Hematopoietic multipotent progenitor cell treated with erythropoietin and hydrocortisone succinate and interleukin-3 and kit ligand, for 6 days (in vitro differentiated cells): ENCODE measurements at places on chromosomes 1 and 21.

DNA sequence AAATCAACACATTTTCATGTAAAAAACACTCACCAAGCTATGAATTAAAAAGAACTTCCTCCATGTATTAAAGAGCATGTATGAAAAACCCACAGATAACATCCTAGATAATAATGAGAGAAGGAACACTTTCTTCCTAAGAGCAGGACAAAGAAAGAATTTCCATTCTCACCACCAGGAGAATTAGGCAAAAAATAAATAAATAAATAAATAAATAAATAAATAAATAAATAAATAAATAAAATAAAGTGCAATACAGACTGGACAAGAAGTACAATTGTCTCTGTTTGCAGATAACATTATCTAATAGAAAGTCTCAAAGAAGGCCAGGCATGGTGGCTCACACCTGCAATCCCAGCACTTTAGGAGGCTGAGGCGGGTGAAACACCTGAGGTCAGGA lies 218.2 kb downstream of the BRINP3 start:
- no peak for DNase-seq

GRCh38 chr1:153545067-153546055 lies at the start of gene S100A4:
Gene S100A4, minus strand, starts transcription at chr1:153545806. Its CDS starts 1,012 bp downstream, at chr1:153544794.
- peak; percentile 99 for DNase-seq

DNA sequence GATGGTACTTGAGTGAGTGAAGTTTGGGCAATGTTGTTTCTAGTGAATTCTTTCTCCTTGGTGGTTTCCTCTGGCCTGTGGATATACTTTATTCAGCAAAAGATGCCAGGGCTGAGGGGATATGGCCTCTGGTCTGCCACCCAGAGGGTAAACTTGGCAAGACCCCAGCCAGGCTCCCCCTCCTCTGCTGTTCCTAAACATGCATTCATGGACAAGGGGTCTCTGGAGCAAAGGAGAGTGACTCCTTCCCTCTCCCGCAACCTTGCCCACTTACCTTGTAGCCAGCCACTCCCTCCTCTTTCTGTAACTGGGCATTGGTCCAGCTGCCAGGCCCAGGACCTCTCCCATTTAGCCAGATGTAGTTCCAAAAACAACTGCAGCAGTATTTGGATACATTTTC lies 43.8 kb downstream of the RUNX3 start:
- no peak for DNase-seq

DNA sequence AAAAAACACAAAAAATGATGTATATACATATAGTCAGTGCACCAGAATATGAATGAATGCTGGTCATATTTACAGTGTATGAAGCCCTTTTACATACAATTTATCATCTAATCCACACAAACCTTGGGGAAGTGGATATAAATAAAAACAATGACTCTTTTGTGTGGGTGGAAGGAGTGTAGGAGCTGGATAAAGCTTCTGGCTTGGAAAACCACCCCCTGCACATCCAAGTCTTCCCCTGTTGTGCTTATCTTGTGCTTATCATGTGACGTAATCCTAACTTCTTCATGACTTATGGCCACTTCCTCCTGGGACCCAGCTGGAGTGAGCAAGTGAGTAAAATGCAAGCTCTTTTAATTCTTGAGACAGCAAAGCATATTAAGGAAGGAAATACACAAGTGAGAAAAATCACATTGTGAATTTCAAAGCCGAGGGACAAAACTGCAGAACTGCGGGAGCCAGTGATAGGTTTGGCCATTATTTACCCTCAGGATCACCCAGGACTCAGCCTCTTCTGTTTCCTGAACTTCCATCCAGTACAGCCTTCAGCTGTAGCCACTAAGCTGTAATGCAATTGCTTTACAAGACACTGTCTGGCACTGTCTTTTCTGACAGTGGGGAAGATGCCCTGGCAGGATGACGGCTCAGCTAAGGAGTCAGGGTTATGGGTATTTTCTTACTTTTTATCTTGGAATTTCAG lies 104.0 kb upstream of the PPM1J start:
- peak; percentile 64 for DNase-seq

DNA sequence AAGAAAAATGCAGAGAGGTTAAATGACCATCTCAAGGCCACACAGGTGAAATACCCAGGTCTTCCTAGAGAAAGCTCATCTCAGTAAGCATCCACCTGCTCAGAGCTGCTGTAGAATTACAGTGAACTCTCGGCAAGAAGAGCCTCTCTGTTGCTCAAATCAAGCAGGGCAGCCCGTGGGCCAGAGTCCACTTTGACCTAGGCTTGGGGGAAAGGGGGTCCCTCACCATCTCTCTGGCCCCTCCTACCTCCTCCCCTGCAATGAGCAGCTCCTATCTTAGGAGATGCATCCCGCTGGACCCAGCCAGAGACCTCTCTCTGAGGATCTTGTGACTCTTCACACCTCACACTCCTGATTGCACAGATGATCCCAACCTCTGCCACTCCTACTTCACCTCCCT lies 364.7 kb downstream of the PTPRU start:
- DNase-seq = no peak

- no peak for DNase-seq
These were observed 9.2 kb upstream of the GRHL3 start for GRCh38 chr1:24309762-24310485.

- DNase-seq = no peak
These were observed 7.8 kb upstream of the MUTYH start for GRCh38 chr1:45348020-45348419.
